Pons (tissue), 1 donor: ENCODE measurements at places on chromosomes 12 and 14.
A peak's percentile ranks its signal among the peaks of the same experiment; 100 is the strongest.

DNA sequence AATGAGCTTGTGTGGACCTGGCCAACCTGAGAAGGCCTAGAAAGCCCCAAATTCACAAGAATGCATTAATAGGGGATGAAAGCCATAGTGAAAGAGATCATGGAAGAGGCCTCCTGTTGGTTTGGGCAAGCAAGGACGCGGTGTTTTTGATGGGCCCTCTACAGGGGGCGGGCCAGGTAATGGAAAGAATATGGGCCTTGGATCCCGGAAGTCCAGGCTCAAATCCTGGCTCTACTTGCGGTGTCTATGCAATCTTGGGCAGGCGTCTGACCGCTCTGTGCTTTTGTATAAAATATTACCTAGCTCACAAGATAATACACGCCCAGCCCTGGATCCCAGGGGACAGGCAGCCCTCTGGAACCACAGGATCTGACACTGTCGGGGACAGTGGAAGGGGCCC is 41.1 kb upstream of the CLMN start:
- no peak for DNase-seq

DNA sequence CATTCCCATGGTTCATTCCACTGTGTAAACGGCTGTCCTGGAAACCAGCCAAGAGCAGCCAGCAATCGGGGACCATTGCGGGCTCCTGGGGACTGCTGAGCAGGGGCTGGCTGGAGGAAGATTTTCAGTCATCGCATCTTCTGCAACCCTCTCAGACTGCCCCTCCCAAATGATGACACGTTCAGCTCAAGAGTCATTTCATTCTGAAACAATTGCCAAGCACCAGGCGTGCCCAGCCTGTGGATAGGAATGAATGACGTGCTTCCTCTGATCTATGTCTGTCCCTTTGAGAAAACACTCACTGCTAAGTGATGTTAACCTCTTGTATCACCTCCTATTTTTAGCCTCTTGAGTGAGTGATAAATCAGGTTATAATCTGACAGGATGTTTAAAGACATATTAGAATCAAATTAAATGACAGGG is 62.0 kb downstream of the NDUFA12 start:
- peak; percentile 8 for DNase-seq

DNA sequence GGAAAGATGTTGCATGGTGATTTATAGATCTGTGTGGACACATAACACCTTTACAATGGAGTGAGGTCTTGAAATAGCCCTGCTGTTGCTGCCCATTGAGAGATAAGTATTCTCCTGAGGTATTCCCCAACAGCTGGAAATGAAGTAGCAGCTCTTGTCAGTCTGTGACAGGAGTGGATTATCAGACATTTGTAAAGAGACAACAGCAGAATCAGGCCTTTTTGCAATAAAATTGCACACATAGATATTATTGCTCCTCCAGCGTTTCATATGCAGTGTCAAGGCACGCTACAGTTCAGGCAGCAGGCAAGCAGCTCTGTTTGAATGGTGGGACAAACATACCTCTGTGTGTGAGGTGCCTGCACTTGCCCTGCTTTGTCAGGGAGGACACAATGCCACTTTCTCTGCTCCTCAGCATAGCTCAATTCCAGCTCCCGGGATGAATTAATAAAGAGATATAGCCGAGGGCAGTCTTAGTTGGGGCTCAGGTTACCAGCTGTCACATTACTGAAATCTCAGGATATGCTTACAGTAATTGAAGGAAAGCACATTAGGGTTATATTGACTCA is 49.4 kb downstream of the BICD1 start:
- DNase-seq = no peak

DNA sequence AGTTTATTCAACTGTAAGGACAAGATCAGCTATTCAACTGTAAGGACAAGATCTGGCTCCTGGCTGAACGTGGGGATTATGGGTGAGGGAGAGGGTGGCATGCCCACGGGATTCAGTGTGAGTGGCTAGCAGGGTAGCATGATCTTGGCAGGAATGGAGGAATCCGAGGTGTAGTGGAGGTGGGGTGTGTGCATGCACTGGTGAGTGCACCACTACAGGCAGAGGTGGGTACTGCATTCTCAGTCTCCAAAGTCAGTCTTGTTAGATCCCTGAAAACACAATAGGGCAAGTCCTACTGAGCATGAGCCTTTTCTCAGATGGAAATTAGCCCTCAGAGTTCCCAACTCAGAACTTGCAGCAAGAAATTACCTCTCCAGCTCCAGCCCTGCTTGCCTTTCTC is 32.2 kb upstream of the DCD start:
- DNase-seq = no peak

DNA sequence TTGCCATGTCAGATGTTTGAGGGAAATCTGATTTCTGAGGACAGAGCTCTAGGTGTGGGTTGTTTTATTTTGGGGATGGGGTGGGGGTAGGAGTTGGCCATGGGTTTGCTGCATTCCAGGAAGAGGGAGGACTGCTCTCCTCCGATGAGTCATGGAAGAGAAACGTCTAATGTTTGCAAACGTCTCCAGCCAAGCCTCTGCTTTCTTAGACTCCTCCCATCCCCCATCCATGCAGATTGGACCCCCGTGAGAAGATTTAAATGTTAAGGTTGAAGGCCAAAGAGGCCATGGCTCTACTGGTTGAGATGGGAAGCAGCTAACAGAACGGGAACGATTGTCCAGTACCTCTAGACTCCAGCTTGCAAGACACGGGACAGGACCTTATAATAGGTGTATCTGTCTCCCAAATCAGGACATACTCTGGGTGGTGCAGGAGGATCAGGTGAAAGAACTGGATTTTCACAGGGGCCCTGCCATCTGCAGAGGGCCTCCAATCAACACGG is 11.4 kb upstream of the ATP2A2 start:
- DNase-seq = no peak

DNA sequence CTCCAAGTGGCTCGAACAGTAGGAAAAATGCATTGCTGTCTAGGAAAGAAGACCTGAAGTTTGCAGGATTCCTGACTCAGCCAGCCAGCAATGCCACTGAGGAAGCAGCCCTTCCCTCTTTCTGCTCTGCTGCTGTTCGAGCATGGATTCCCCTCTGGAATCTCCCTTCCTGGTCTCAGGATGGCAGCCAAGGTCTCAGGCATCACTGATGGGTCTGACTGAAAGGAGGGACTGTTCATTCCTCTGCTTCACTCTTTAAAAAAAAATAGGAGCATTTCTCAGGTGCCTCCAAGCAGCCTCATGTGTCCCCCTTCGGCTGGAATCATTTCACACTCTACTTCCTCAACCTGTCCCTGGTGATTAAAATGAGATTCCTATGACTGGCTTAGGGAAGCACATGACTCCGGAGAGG is 62.4 kb downstream of the SLC15A4 start:
- DNase-seq = no peak

GRCh38 chr14:103108749-103109207 is 14.3 kb downstream of the EXOC3L4 start:
- no peak for DNase-seq

DNA sequence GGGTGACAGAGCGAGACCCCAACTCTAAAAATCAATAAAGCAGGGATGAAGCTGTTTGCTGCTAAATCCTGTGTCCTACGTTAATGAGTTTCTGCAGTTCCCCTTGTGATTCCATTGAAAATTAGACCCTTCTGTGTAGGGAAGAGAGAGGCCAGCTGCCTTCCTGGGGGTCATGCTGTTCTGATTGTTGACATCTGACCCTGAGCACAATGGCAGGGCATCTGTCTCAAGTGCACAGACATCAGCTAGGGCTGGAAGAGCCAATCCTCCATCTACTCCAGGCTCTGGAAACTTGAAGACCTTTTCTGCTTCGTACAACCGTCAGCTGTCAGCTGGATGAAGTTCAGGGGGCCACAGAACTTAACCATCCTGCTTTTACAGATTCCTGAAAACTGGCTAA is 10.1 kb downstream of the FBXL14 start:
- no peak for DNase-seq

- DNase-seq = no peak
Observed at GRCh38 chr12:109987615-109988014, 8.6 kb downstream of the GIT2 start.

- no peak for DNase-seq
Observed at GRCh38 chr12:28278499-28278898, 88.2 kb downstream of the CCDC91 start.

GRCh38 chr14:68094158-68094557 is 274.6 kb downstream of the RAD51B start:
- DNase-seq = no peak

DNA sequence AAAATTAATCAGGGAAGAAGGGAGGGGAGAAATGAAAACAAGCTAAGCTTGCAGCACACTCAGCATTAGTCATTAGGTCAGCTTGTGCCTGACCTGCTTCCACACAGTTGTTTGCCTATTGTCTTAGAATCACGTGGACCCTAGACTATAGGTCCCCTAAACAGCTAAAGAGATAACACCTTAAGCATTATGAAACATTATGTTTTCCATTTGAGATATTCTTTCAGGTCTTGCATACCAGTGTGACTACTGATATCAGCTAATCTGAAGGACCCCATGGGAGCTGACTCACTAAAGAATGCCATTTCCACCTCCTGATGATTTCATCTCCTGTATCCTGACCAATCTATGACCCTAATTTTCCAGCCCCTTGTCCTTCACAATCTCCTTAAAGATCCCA is 154.1 kb upstream of the FUT8 start:
- no peak for DNase-seq

DNA sequence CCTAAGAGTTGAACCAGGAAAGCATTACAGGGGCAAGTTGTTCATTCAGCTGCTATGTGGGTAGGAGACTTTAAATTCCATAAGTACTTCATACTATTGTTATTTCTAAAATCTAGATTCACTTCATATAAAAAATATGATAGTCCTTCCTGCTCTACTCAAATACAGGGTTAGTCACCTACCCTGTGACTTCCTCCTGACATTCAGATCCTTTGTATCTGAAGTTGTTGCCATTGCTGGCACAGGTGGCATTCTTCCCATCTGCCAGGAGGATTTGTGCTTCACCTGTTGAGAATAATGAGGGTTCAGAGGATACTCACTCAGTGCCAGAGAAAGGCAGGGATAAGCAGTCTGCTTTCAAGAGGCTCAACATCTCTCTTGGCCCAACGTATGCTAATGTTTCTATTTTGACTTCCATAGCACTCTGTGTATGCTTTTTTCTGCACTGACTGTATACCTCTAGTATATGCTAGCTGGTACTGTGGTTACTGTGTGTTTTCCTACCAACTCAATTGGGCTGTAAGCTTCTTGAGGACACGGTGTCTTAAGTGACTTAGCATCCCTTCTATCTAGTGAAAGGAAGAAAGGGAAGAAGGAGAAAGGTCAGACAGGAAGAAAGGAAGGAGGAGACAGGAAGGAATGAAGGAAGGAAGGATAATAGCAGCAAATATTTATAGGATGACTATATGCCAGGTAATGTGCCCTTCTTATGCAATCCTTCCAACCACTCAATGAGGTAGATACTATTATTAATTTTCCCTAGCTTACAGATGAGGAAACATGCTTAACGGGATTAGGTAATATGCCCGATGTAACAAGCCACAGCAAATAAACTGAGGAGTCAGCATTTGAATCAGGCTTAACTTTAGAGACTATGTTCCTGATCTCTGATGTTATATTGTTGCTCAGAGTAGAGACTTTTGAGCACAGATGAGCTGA is 38.5 kb upstream of the FGF6 start:
- no peak for DNase-seq

DNA sequence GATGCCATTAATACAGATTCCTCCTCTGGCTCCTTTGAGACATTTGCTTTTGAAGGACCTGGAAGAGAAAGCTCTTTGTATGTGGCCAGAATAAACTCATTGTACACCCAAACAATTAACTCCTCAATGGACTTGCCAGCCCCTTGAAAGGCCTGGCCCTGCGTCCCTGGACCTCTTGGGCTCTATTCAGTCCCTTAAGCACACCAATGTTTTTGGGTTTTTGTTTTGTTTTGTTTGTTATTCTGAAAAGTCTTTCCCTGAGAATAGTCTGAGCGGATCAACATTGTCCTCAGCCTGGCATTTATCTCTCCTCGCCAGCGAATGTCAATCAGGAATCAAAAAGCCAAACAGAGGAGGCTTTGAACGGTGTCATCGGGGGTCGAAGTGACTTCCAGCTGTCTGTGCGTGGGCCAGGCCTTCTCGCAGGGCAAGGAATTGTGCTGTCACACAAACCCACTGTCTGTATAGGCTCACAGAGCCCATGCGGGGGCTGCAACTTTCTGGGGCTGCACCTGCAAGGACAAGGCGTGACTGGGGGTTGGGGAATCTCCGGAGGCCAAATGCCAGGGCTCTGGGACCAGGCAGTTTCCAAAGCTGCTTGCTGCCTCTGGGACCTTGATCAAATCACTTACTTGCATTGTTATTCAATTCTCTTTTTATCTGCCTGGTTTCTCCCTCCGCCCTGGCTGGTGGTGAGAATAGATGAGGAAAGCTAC is 108.3 kb downstream of the SMOC1 start:
- DNase-seq = peak; percentile 73

- peak; percentile 49 for DNase-seq
Observed at GRCh38 chr12:62933602-62934238, 1.2 kb downstream of the PPM1H start.

GRCh38 chr12:123971449-123971769 is 1.2 kb downstream of the CCDC92 start:
- DNase-seq = no peak

DNA sequence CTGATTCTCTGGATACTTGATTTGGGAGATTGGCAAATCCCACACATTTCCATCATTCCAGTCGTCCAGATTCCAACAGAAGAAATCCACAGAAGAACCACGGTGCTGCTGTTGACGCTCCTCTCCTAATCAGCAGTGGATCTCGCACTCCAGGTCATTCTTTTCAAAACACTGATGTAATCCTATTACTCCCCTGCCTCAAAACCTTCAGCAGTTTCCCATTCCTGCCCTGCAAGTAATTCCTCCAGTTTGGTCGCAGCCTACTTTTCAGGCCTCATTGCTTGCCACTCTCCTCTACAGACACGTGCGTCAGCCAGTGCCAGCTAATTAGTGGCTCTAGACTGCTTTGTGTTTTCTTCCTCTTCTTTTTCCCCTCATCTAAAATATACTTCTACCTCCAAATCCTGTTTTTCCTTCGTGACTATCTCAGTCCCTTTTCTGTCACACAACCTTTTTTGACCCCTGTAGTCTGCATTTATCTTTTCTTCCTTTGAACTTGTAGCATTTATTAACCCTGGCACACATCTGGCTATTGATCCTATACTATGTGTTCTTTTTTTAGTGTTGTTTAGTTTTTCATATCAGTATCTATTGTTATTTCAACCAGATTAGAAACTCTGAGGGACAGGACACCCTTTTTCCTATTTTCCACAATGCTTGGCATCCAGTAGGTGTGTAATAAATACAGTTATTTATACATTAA is 36.8 kb downstream of the PRORP start:
- DNase-seq = no peak

- peak; percentile 34 for DNase-seq
Observed at GRCh38 chr12:94244165-94245133, 96.1 kb downstream of the PLXNC1 start.

- peak; percentile 72 for DNase-seq
Observed at GRCh38 chr14:36021030-36021422, 155.5 kb downstream of the PTCSC3 start.

- DNase-seq = no peak
Observed at GRCh38 chr14:72466325-72466724, 427.6 kb downstream of the DPF3 start.
